Stimulated activated CD8-positive, alpha-beta memory T cell treated with anti-CD3 and anti-CD28 coated beads, Interleukin-7, amount 100 ng/mL, for 1 hour (primary cell): ENCODE measurements at places on chromosomes 7 and 10.

- no peak for DNase-seq
Observed at GRCh38 chr7:28155964-28156363, 24.6 kb downstream of the JAZF1 start.

- no peak for DNase-seq
Observed at GRCh38 chr10:124657806-124658205, 86.4 kb downstream of the FAM53B start.

- no peak for DNase-seq
Observed at GRCh38 chr10:89207801-89208551, 859 bp upstream of the CH25H start.

GRCh38 chr7:85011127-85011526 is 175.7 kb downstream of the SEMA3D start:
- no peak for DNase-seq

GRCh38 chr10:6619660-6620059 is 39.6 kb upstream of the PRKCQ start:
- no peak for DNase-seq

GRCh38 chr10:27884185-27884641 is 114.7 kb downstream of the ODAD2 start:
- DNase-seq = no peak

- DNase-seq = no peak
Observed at GRCh38 chr7:44981035-44981706, 2.4 kb upstream of the MYO1G start.

- no peak for DNase-seq
Observed at GRCh38 chr10:97199152-97199551, 13.4 kb upstream of the SLIT1 start.
